LoVo (cell line): ENCODE measurements at places on chromosomes 4 and X.

- no peak for DNase-seq
Observed at GRCh38 chrX:131083510-131084142, 25.5 kb downstream of the ARHGAP36 start.

GRCh38 chr4:60619531-60620305 lies 580.4 kb upstream of the ADGRL3 start:
- DNase-seq, result no peak

- DNase-seq, result no peak
Observed at GRCh38 chr4:48103483-48104139, 30.4 kb downstream of the TXK start.

- no peak for DNase-seq
Observed at GRCh38 chr4:7261536-7261935, 69.2 kb downstream of the SORCS2 start.

DNA sequence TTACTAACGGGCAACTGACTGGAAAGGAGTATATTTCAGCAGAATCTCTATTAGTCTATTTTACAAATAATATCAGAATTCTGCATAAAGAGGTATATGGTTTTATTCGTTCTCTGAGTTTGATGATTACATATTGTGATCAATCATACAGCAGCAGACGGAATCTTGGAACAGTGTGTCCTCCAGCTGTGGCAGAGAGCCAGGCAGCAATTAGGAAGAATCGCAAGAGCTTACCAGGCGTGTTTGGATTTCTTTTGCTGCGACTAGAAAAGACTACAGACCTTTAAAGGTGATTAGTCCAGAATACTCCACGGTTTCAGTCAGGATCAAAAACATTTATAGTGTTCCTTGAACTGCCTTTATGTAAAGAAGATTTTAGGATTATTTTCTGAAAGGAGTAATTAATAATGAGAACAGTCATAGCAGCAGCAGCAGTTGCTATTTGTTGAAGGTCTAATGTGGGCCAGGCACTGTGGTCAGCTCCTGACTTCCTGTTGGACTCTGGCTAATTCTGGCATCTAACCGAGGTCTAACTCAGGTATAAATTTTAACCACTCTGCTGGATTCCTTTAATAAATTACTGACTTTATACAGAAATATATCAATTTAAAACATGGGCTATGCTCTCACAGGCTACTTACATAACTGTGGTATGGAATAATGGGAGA lies 225.3 kb upstream of the CXorf66 start:
- DNase-seq, result no peak

DNA sequence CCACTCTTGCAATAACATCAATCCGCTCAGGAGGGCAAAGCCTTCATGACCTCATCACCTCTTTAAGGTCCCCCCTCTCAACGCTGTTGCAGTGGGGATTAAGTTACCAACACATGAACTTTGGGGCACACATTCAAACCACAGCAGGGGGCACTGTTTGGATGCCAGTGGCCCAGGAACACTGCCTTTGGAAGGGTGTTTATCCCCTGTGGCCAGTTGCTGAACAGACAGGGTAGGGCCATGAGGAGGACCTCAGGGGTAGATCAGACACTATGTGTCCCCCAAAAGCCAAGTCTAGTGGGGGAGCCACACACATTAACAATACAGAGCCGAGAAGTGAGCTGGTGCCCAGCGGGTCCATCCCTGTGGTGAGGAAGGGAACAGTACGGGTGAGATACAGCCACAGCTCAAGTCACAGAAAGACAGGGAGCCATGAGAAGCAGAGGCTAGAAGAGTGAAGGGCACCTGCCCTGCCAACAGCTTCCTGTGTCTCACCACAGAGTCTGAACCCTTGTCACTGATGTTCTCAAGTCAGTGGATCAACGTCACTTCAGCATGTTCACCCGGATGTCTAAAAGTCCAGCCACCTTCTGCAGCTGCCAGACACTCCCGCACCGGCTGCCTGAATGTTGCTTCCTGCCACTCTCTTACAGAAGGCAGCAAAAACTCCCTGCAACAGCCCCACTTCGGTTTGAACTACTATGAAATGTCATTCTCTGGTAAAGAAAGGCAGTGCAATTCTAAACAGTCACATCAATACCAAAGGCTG lies 19.9 kb upstream of the MXD4 start:
- no peak for DNase-seq

DNA sequence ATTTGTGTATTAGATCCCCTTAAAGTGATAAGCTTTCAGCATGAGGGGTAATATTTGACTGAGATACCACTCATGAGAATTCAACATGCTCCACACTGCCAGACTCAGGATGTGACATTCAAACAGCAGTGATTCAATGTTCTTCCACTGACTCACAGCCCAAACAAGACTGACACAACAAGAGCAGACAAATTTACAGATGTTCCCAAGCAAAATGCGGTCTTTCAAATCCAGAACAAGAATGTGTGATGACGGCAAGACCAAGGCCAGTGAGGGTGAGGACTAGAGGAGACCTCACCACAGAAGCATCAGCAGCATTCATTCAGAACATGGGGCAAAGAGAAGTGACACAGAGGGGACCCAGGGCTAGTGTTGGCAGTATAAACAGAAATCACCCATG lies 99.3 kb upstream of the GRIA3 start:
- no peak for DNase-seq

DNA sequence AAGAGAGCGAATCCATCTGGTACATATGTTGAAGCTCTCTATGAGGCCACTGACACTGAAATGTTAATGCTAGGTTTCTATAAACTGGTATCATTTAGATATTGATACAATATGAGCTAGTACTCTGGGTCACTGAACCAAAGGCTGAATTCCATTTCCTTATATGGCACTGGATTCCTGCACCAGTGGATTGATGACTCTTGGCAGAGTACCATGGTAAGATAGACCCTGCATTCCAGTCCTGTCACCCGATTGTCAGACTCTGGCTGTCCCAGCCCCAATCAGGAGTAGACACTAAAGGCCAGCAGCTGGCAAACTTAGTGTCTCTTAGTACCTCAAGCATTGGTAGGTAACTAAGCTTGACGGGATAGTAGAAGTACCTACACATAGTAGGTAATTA lies 44.0 kb upstream of the EOLA2 start:
- DNase-seq, result no peak

DNA sequence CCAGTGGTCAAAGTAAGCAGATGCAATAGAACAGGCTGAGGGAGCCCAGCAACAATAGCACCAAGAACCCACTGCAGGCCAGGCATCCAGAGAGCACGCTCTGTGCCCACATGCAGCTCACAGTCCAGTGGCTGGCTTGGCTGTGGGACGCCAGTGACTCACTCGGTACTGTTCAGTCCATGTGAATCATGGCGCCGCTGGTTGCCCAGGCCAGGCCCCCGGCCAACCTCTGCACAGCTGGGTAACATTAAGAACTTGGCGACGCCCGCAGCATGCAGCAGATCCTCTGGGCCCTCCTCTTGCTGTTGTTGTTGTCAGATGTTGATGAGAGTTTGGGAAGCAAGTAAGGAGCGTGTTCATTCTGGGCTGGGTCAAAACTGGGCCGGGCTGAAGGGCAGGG lies 60.5 kb downstream of the MSX1 start:
- no peak for DNase-seq

- peak; percentile 57 for DNase-seq
Observed at GRCh38 chr4:176508780-176509331, 189.1 kb downstream of the SPCS3 start.

DNA sequence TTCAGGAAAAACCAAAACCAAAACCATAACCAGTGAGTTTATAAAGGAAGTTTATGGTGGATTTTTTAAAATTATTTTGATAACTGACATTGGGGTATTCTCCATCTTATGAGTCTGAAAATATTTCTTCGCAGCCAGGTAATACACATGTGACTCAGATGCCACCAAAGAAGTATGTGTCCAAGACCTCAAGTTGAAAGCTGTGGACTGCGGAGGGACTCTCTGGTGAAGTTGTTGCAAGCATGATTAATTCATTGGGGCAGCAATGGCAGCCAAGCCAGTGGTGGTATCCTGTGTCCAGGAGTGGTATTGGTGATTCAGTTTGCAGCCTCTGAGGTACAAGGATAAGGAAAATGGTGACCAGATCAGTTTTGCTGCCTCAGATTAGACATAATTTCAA lies 14.0 kb upstream of the ADH5 start:
- DNase-seq, result no peak

DNA sequence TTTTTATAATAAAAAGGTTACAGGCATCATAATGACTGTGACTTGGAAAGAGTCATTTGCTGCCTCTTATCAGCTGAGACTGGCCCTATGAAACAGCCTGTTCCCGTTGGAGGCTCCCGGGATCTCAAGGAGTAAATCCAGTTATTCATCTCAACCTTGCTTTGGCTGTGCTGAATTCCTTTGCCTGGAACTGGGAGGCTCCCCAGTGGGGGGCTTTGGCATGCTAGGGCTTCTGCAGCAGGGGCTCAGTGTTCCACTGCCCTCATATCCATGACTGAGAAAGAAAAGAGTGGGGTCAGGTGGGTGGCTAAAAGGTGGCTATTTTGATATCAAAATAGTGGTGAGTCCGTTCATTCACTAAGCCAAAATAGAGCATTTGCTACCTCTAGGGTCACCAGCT lies 71.2 kb downstream of the TRPC5 start:
- DNase-seq, result no peak

GRCh38 chrX:3420316-3420715 lies 73.9 kb upstream of the MXRA5 start:
- no peak for DNase-seq

DNA sequence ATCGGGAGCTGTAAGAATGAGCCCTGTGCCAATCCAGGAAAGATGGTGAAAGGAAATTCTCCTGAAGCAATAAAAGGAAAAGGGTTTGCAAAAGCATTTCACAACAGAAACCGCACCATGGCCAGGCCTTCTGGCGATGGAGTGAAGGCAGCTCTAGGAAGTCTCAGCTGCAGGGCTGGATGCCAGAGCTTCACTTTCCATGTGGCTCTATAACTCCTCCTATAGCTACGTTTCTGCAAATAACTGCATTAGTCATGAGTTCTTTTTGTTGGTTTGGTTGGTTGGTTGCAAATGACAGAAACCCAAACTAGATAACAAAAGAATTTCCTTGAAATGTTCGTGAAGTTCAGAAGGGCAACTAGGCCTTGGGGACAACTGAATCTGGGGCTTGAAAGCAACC lies 84.6 kb downstream of the RELL1 start:
- no peak for DNase-seq

DNA sequence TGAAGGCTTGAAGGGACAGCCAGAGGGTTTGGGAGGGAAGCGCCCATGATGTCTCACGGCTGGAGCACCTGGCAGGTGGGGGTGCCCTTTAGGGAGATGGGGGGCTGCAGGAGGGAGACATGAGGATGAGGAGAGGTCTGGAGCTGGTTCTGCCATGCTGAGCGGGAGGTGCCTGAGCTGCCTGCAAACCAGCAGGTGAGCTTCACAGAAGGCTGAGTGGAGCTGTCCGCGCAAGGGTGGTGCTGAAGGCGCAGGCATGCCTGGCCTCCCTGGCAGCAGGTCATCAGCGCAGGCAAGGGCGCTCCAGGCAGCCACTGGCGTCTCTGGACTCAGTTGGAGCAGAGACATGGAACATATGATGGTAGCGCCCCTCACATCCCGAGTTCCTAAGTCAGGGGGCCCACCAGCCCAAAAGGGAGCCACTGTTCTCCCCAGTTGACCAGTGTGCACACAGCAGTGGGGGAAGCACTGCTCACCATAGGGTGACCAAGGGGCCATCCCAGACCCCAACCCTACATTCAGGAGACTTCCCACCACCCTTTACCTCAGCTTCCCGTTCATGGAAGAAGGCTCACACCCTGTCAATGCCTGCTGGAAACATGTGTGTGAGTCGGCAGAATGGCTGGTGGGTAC lies 25.8 kb downstream of the ADRA2C start:
- DNase-seq, result peak; percentile 16

DNA sequence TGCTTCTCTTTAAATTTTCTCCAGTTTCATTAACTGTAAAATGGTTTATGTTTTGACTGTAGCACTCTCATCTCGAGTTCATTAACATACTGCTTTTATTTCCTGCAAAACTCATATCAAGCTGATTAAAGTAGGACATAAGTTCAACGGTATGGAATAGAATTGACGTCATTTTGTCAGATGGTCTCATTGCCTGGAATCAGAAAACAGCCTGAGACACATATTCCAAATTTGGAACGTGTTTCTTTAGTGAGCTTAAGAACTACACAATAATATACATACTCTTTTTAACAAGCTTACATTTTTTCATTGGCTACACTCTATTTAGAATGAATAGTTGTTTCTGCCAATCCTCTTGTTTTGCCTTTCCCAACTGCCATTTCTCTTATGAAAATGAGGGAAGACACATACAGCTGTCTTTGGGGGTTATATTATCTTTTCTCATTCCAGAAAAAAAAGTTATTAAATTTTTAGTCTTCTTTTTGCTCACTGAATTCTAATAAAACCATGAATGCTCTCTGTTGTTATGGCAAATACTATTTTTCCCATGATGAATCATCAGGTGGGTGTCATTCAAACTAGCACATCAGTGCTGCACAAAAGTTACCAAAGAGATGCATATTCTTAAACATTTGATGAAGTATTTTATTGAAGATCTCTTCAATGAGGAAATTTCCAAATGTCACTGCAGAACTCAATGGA lies 162.8 kb downstream of the GABRB1 start:
- no peak for DNase-seq

DNA sequence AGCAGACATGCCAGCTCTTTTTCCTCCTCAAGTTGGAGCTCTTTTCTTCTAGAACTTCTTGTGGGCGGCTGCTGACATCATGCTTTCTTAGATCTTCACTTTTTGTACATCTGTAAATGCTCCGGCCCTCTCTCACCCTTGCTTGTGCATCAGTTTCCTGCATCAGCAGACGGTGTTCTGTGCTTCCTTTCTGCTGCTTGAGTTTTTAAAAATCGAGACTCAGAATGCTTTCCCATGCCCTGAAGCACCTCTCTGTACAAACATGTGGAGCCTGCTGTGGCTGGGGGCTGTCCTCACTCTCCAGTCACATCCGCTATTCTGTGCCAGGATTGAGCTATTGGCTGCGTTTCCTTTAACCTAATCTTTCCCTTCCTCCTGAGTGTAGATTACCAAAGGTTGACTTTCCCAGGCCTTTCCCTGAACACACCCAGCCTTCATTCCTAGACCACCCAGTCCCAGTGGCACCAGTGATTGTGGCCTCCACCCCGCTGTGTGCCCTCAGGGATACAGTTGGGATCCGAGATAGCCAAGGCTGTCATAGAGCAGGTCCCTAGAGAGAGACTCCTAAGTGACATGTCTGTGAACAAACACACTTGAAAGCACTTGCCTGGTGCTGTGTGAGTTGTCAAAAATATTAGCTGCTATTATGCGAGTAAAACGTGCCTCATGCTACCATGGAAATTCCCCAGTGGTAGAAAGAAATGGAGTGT lies 41.9 kb downstream of the TNIP2 start:
- DNase-seq, result no peak
